ENCODE measurements at places on chromosomes 16 and 17.

DNA sequence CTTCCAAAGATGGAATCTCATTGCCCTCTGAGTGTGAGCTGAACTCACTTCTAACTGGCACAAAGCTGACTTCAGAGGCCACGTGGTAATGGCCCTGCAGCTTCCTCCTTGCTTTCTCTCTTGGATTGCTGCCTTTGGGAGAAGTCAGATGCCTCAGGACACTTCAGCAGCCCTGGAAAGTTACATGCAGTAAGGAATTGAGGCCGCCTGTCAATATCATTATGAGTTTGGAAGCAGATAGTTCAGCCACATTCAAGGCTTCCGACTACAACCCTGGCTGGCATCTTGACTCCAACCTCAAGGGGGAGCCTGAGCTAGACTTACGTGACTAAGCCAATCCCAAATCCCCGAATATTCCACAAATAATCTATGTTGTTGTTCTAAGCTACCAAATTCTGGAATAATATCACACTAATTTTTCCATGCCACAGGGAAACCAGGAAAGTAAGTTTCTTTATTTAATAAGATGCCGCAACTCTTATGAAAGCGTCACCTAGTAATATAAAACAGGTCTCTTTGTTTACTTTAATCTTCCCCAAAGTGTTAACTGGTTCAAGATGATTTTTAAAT, 13.6 kb downstream of the CEP20 start:
- no peaks in the 10 kb centered on the region for H3K27me3 ChIP-seq
- peaks cover 57% of the 10 kb centered on the region for H3K36me3 ChIP-seq
- H3K27ac ChIP-seq = no peak overlapping the region
- no peaks in the 10 kb centered on the region for H3K4me1 ChIP-seq

DNA sequence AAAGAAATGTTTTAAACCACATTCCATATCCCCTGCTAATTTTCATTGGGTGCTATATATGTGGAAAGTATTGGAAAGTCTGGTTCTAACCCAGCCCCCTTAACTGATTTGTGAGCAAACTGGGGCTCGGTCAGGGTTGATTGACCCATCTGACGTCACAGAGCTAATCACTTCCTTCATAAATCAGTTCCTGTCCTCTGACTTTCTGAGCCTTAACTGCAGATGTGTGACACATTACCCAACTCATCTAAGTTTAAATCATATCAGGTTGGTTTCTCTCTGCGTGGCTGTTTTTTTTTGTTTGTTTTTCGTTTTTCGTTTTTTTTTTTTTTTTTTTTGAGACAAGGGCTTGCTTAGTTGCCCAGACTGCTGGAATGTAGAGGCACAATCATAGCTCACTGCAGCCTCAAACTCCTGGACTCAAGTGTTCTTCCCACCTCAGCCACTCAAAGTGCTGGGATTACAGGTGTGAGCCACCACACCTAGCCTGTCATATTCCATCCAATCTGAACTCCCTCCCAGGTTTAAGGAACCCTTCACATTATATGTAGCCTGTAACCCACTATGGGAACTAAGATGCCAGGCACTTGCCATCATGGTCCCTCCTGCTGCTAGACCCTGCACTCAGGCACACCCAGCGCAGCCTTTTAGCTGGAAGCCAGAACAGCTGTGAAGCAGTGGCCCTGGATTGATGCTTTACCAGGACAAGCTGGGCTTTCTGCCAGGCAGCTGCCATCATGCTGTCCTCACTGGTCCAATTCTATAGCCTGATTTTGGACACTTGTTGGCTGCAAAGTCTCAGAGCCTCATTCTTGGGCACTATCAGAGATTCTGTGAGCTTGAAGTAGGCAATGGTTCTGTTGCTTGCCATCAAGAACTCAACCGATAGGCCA, 6.9 kb upstream of the BPTF start:
- no peaks in the 10 kb centered on the region for H3K27me3 ChIP-seq
- DNase-seq = no peak
- H3K4me1 ChIP-seq = no peaks in the 10 kb centered on the region
- H3K27ac ChIP-seq = no peak overlapping the region

DNA sequence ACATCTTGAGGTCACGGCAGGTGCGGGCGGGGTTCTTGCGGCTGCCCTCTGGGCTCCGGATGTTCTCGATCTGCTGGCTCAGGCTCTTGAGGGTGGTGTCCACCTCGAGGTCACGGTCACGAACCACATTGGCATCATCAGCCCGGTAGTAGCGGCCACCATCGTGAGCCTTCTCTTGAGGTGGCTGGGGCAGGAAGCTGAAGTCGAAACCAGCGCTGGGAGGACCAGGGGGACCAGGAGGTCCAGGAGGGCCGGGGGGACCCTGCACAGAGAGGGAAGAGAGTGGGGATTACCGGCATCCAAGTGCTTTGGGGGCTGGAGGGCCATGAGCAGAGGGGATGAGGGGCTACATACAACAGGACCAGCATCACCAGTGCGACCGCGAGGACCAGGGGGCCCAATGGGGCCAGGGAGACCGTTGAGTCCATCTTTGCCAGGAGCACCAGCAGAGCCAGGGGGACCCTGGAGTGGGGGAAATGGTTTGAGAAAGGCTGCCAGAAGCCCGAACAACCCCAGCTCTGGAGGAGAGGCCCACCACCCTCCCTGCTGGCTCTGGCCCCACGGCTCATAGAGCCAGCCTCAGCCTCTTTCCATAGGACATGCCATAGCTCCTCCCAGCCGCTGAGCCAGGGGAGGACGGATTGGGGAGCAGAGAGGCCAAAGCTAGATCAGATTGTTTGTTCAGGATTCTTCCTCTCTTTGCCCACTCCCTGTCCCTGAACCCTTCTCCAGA, 14.6 kb downstream of the COL1A1 start:
- DNase-seq = no peak
- H3K36me3 ChIP-seq = no peaks in the 10 kb centered on the region
- no peak overlapping the region for H3K27ac ChIP-seq
- H3K4me1 ChIP-seq = no peaks in the 10 kb centered on the region

GRCh38 chr17:79749156-79749815, 18.5 kb downstream of the ENPP7 start:
- H3K36me3 ChIP-seq = no peaks in the 10 kb centered on the region
- H3K27me3 ChIP-seq = peaks cover 28% of the 10 kb centered on the region
- no peak overlapping the region for H3K4me3 ChIP-seq
- no peak overlapping the region for H3K27ac ChIP-seq

DNA sequence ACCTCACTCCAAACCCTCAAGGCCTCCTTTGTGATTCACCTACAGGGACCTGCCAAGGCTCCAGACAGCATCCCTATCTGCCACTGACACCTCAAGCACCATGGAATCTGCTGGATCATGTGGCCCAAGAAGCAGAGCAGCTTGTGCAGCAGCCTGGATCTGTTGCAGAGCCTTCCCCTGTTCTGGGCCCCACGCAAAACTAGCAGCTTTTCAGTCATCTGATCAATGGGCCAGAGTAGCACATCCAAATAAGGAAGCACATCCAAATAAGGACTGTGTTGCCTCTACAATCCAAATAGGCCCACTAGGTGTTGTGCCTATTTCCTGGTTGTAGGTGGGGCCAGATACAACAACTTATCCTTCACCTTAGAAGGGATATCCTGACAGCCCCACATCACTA, 97.1 kb upstream of the GNAO1 start:
- H3K4me3 ChIP-seq = no peak overlapping the region
- DNase-seq = no peak
- no peak overlapping the region for H3K27ac ChIP-seq

- H3K4me1 ChIP-seq = no peaks in the 10 kb centered on the region
- DNase-seq = no peak
- H3K27me3 ChIP-seq = no peaks in the 10 kb centered on the region
- H3K27ac ChIP-seq = no peak overlapping the region
- no peaks in the 10 kb centered on the region for H3K36me3 ChIP-seq
Measured at GRCh38 chr17:5837055-5837491, 233.1 kb upstream of the WSCD1 start.

DNA sequence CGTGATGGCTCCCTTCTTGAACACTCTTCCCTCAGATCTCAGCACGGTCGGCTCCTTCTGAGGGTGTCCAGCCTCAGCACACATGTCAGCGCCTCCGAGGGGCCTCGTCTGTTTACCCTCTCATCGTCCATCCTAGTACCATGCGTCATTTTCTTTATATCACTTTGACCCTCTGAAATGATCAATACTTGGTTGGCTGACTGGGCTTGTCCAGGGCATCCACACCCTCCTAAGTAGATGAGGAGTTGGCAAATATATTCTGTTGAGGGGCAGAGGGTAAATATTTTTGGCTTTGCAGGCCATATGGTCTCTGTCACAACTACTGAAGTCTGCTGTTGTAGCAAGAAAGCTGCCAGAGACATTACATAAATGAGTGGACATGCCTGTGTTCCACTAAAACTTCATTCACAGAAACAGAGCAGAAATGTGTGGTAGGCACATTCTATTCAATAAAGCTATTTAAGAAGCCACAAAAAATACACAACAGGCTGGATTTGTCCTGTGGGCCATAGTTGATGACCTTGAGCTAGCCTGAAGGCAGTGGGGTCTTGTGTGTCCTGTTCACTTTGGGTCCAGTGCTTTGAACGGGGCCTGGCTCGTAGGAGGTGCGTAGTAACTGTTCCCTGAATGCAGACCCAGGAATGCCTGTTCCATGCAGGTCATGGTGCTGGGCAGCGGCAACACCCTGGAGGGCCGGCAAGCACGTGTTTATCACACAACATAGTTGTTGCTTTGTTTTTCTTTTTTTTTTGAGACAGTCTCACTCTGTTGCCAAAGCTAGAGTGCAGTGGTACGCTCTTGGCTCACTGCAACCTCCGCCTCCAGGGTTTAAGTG, 185.8 kb downstream of the SNX29 start:
- no peak overlapping the region for H3K27ac ChIP-seq
- H3K4me3 ChIP-seq = no peak overlapping the region
- no peaks in the 10 kb centered on the region for H3K36me3 ChIP-seq
- no peaks in the 10 kb centered on the region for H3K4me1 ChIP-seq

- H3K4me3 ChIP-seq = peak overlapping the region; percentile 33
- no peak for DNase-seq
- no peaks in the 10 kb centered on the region for H3K27me3 ChIP-seq
- peaks cover 12% of the 10 kb centered on the region for H3K36me3 ChIP-seq
- H3K4me1 ChIP-seq = peaks cover 28% of the 10 kb centered on the region
- peak overlapping the region; percentile 82 for H3K27ac ChIP-seq
Measured at GRCh38 chr17:37088913-37089312, 140.2 kb downstream of the AATF start.

DNA sequence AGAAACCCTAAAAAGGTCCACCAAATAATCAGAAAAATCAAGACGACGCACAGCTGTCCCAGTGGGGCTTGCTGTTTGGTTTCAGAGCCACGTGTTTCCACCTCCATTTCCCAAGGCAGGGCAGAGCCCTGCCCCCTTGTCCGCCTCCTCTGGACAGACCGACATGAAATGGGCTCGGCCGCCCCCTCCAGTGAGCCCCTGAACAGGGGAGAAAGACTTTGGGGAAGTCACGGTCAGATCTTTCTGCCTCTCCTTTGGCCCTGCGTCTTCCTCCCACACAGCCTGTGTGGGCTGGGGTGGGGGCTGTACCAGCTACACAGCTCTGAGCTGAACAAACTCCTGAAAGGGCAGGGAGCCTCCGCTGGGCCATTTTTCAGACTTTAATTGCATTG, 230.7 kb downstream of the ENGASE start:
- H3K4me1 ChIP-seq = no peaks in the 10 kb centered on the region
- no peaks in the 10 kb centered on the region for H3K36me3 ChIP-seq
- H3K27ac ChIP-seq = no peak overlapping the region
- DNase-seq = no peak

DNA sequence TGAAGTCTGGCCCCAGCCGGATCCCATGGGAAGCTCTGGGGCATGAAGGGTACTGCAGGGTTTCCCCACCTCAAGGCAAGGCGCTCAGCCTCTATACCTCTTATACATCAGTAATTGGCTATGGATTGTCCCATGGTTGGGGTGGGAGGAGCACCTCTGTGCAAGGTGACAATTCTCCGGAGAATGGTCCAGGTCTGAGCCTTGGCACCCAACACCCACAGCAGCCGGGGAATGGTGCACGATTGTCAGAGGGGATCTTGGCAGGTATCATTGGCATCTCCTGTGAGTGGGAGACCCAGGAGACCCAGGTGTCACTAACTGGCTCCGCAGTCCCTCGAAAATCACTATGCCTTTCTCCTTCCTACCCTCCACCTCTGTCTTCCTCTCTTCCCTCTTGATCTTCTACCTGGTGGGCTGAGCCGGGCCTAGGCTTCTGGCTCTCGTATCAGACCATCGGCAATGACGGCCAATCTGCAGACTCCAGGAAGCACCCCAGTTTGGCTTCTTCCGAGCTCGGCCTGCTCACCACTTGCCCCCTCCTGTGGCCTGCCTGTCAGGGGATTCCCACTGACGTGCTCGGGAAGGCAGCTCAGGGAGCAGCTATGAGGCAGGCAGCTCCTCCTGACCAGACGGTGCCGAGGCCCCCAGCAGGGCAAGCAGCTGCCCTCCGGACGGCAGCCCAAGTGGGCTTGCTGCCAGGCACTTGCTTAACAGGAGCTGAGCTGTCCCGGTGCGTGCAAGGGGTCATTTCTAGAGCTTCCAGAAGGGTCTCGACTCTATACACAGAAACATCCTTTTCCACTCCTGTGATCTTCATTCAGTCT, 10.0 kb upstream of the CALB2 start:
- no peak overlapping the region for H3K27ac ChIP-seq
- no peak for DNase-seq
- no peaks in the 10 kb centered on the region for H3K27me3 ChIP-seq
- H3K4me1 ChIP-seq = no peaks in the 10 kb centered on the region
- no peak overlapping the region for H3K4me3 ChIP-seq

DNA sequence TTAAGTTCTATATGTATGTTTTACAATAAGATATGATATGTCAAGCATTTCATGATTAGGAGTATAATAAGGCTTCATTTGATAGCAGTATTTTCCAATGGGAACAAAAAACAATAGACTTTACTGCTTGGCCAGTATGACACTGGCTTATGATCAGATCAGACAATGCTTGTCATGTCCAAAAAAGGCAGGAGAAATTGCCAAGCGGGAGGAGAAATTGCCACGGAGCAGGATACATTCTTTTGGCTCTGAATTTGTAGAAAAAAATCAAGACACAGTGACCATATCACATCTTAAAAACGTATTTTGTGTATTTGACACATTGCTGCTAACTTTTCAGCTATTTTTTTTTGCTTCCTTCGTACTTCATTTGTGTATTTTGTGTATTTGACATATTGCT, 404.1 kb downstream of the CNTNAP4 start:
- no peaks in the 10 kb centered on the region for H3K27me3 ChIP-seq
- no peak overlapping the region for H3K4me3 ChIP-seq
- no peaks in the 10 kb centered on the region for H3K4me1 ChIP-seq

DNA sequence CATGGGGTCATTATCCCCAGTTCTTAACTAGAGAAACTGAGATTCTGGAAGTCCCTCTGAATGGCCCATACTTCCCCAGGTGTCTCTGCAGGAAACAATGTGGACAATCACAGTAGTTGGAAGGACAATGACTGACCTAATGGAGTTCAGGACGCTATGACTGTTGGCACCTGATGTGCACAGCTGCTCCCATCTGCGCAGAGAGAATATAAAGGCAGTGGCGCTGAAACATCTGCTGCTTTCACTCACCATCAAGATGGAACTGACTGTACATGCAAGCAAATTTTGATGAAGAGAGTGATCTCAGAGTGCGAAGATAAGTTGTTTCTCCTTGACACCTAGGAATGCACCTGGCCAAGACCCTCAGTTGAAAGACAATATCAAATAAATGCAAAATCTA, 395.7 kb upstream of the ASIC2 start:
- no peak for DNase-seq
- peaks cover 4% of the 10 kb centered on the region for H3K27me3 ChIP-seq
- no peaks in the 10 kb centered on the region for H3K36me3 ChIP-seq
